CD4-positive, alpha-beta T cell treated with Interferon alpha-2 for 1 hour (primary cell): ENCODE measurements at places on chromosomes 2 and 18.

GRCh38 chr18:78652001-78652545 lies 327.5 kb upstream of the SALL3 start:
- no peak for DNase-seq

- no peak for DNase-seq
These were observed 243.7 kb upstream of the PXDN start for GRCh38 chr2:1988049-1988448.

DNA sequence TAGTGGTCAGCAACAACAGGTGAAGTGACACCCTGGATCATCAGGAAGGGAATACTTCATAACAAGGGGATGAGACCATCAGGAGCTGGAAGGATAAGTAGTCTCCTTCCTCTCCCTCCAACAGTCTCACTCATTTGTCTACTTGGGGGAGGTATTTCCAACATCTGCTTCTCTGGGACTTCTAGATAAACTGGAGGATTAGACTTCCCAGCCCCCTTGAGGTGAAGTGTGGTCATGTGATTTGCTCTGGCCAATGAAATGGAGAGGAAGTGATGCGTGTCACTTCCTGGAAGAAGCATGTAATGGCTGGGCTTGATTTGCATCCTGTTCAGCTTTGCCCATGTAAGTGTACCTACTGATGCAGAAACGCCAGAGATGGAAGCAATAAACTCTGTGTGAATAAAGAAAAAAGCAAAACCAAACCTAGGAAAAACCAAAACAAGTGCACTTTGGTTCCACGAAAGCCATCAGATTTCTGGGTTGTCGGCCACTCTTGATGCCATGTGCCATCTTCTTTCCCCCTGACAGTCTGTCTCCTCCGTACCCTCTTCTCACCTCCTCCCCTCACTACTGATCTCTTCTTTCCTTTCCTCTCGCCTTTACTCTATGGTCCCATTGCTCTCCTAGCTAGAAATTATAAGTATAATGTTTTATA lies 76.1 kb upstream of the DNMT3A start:
- DNase-seq = peak; percentile 46

GRCh38 chr2:239396881-239397681 lies 3.7 kb downstream of the HDAC4 start:
- peak; percentile 56 for DNase-seq

DNA sequence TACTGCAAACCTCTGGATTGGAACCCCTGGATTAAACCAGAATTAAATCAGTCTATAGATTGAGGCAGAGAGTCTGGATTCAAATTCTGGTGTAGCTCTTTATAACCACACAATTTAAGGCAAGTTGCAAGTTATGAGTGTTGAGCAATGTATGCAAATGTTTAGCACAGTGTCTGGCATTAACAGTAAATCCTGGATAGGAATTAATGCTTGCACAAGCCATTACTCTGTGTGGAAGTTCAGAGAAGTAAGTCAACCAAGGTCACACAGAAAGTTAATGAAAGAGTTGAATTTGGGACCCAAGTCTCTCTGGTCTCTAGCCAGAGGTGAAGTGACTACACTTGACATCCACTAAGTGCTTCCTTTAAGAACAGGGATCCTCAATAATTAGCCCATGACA lies 2.0 kb upstream of the MARCO start:
- no peak for DNase-seq

GRCh38 chr2:172555522-172556283 lies at the start of gene PDK1:
Gene PDK1, plus strand, starts transcription at chr2:172556090. Its CDS starts 61 bp downstream, at chr2:172556151.
- DNase-seq = peak; percentile 94

DNA sequence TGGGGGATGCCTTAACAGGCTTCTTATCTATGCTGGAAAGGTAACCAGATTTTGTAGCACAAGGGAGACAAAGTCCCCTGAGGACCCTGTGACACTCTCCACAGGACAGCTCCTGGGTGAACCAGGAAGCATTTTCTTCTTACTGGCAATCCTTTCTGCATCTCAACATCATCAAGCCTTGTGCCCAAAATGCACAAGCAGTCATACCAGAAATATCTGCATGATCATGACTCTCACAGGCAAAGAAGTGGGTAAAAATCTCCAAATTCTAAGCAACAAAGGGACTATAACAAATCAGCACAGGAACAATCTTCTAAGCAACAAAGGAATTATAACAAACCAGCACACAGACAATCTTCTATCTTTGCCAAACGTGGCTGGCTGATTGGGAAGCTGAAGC lies 99.1 kb upstream of the CD226 start:
- DNase-seq = no peak

DNA sequence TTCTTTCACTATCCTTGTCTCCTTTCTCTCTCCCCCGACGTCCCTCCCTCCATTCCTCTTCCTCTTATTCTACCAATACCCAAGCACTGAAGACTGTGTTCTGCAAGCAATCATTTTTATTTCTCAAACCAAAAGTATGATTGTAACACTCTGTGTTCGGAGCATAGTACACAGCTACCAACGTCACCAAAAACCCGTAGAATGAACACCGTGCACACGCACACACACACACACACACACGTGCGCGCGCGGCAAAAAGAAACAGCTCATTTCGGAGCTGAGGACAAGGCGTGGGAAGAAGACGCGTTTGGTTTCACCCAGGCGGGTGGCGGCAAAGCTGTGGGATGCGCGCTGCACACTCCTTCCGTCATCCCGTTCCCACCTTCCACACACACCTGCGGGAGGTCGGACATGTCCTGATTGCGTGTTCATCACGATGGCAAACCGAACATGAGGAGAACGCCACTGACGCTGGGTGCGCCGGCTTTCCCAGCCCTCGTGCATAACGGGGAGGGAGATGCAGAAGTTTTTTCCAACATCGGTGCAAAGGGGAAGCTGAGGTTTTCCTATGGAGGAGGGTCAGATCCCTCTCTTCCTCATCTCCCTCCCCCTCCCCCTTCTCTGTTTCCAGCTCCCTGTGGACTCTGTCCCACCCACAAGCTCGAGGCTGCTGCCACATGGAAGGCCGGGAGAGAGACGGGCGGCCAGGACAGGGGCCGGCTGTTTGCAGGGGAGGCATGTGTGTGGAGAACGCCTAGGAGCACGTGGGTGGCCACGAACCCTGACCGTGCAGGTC lies 20.4 kb downstream of the MBP start:
- no peak for DNase-seq

DNA sequence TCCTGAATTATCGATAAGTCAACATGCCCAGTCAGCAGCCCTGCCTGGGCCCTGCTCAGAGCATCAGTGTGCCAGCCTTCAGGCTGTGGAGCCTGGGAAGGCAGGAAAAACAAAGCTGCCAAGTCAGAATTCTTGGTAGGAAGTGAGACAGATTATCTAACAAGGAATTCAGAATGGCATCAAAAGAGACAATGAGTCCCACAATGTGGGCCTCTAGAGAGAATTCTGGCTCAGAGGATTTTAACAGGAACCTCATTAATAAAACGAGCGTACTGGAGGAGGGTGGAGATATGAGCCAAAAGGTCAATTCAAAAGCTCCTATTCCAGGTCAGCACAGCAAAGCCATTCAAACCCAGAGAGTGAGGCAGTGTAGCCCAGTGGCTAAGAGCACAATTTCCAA lies 327.6 kb upstream of the MMADHC start:
- no peak for DNase-seq

- no peak for DNase-seq
These were observed 712.0 kb upstream of the NXPH2 start for GRCh38 chr2:139492131-139492680.

DNA sequence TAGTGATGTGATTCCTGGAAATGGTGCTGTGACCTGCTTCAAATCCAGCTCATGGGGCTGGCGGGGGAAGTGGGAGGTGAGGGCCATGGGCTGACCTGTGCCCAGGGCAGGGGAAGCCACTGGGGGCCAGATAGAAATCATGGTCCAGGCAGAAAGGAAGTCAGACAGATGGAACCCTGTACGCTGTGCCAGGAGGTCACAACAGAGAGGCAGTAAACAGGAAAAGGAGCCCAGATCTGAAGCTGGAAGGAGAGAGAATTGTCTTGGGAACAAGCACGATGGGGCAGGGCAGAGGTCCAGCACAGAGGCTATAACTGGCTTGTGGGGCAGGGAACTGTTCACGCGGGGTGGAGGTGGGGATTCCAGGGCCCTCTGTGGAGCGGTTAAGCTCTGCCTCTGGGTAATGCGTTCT lies 76.0 kb downstream of the RNF144A start:
- no peak for DNase-seq

- peak; percentile 63 for DNase-seq
These were observed at the start of gene ZNF804A for GRCh38 chr2:184598316-184599053. Gene ZNF804A, plus strand, starts transcription at chr2:184598529. Its CDS starts 431 bp downstream, at chr2:184598960.

DNA sequence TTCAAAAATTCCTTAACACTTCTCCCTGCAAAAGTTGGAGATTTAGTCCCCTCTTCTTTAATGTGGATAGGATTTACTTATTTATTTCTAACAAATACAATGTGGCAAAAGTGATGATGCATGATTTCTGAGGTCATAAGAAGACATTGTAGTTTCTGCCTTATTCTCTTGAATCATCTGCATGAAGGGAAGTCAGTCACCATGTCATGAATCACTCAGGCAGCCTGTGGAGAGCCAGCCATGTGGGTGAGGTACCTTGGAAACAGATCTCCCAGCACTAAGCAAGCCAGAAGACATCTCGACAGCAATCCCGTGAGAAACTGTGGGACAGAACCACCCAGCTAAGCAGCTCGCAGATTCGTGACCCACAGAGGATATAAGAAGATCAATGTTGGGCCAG lies 2.7 kb upstream of the ZC3H8 start:
- no peak for DNase-seq

DNA sequence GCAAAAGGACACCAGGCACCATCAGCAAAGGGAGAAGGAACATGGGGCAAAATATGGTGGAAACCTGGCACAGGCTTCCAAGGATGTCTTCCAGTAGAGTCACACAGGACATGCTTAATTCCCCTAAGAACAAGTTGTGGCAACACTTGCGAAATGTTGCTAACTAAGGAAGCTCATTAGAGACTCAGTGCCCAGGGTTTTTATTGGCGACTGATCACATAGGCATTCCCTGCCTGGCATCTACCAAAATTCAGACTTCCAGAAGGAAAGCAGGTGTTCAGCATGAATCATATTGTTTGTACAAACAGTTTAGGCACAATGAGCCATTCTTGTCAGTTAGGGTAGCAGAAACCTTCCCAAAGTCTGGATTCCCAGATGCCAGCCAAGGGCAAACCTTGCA lies 25.7 kb downstream of the SLC4A1AP start:
- no peak for DNase-seq

GRCh38 chr2:58227171-58227917 lies 13.8 kb downstream of the FANCL start:
- no peak for DNase-seq

GRCh38 chr2:137047369-137047768 lies 282.0 kb downstream of the THSD7B start:
- no peak for DNase-seq

- no peak for DNase-seq
These were observed 71.0 kb downstream of the TPO start for GRCh38 chr2:1484131-1484884.

DNA sequence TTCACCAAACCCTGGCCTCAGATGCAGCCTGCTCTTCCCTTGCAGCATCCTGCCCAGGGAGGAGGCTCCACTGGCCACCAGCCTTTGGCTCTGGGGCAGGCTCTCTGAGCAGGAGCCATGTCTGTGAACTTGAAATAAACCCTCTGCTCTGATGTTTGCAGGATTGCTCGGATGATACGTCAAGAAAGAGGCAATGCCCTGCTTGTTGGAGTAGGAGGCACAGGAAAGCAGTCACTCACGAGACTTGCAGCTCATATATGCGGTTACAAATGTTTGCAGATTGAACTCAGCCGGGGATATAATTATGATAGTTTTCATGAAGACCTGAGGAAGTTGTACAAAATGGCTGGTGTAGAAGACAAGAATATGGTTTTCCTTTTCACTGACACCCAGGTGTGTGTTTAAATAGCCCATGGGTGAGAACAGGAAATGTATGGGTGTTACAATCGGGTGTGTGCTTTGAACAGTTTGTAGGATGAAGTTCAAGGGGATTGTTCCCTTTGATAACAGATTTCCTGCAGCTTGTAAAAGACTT lies 177.9 kb downstream of the DNAH6 start:
- DNase-seq = peak; percentile 6

GRCh38 chr2:101717071-101717845 lies 19.8 kb downstream of the MAP4K4 start:
- DNase-seq = peak; percentile 80

GRCh38 chr2:200498402-200499162 lies 11.3 kb downstream of the KCTD18 start:
- no peak for DNase-seq
